ENCODE measurements at places on chromosomes 13 and 19. TPM values are rescaled to one million over a fixed set of nuclear protein-coding genes. Genes with fewer than 3 reads are reported as not detected.

Gene SRRM5
- 0.30 TPM for total RNA-seq

Gene ATXN8OS
- not detected for total RNA-seq

DNA sequence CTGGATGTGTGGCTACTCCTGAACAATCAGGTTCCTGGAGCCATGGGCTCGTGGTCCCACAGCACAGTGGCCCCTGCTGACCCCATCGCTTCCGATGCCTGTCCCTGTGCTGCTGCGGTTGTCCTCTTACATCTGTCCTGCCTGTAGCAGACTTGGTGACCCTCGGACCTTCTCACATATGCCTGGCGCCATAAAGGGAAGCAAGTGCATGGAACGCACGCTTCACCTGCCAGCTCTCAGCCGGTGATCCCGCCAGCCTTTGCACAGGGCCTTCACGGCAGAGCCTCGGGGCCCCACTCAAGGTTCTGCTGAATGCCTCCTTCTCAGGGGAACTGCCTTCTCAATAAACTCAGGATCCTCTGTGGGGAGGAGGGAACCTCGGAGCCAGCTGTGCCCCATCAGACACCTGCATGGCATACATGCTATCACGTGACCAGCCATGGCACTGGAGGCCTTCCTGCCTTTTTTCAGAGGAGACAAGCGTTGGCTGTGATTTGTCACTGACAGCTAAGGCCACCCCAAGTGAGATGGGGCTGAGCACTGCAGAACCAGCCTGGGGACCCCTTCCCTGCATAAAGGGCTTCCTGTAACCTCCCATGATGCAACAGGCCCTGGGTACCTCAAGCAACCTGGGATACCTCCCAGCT, 24.3 kb downstream of the PEPD start:
- DNase-seq = no peak

GRCh38 chr13:48233889-48234488, 983 bp downstream of the ITM2B start:
- no peak for DNase-seq

Gene BAX
- total RNA-seq = 25.5 TPM

- DNase-seq = peak; percentile 82
These were observed 4.6 kb upstream of the SIGLEC10 start for GRCh38 chr19:51422053-51422448.

GRCh38 chr13:68066879-68067513, 836.9 kb upstream of the PCDH9 start:
- no peak for DNase-seq

GRCh38 chr13:49419276-49419675, 24.6 kb downstream of the CAB39L start:
- DNase-seq = no peak

DNA sequence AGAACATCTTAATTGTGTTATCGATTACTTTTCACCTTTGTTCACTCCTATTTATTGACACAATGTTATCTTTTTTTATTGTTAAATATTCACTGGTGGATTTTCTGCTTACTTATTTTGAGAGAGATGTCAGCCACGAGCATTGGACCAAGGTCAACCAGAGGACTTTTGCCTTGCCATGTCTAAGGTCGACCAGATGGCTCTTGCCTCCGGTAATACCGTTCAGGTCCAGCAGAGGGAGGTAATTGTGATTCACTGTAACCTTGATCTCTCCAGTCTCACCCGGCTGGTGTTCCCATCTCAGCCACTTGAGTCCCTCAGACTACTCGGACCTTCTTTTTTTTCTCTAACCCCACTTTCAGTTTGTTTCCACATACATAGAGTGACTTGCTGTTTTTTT, 1438.1 kb downstream of the UQCRFS1 start:
- DNase-seq = no peak

DNA sequence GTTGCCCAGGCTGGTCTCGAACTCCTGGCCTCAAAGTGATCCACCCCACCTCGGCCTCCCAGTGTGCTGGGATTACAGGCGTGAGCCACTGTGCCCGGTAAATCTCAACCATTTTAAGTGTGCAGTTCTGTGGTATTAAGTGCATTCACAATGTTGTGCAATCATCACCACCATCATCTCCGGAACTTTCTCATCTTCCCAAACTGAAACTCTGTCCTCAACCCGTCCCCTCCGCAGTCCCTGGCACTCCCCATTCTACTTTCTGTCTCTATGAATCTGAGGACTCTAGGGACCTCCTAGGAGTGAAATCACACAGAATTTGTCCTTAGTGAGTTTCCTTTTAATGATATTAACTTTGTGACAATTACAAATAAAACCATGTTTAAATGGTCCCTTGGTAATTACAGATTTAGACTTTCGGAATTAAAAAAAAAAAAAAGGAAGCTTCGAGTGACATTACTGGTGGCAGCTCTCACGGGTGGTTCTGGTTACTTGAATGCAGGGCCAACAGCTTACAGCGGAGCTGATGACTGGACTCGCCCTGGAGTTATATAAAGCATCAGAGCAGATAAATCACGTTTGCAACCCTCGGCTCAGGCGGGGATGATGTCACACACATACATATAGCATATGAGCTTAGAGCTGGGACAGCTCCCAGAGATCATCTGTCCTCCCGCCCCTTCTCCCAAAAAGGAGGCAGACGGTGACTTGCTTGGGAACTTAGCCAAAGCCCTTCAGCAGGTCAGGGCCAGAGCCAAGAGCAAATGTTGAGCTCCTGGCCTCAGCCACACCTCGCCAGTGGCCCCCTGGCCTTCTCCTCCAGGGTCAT, 89.8 kb downstream of the ZNF557 start:
- peak; percentile 77 for DNase-seq

DNA sequence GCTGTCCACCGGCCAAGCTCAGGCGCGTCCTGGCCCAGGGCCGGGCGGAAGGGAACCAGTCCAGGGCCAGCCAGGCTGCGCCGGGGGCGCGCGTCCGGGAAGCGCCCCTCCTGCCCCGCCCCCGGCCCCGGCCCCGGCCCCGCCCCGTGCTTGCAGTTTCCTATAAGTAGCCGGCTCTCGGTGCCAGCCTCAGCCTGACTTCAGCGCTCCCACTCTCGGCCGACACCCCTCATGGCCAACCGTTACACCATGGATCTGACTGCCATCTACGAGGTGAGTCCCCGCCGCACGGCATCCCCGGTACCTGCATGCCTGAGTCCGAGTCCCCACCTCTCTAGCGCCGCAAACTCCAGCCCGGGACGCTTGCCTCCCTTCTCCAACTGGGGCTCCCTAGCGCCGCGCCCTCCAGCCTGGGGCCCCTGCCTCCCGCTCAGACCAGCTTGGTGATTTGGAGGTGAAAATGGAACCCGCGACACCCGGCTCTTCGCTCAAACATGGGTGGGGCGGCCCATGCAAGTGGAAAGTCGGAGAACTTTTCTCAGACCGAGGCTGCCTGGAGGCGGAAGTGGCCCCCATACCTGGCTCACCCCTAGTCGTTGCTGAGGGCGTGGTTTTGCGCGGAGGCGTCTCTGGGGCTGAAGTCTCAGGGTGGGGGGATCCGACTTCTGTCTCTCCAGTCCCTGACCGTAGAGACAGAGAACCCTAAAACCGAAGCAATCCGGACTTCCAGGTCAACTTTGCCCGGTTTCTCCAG, at the start of gene ZFP36:
Gene ZFP36, plus strand, starts transcription at position 192 of the 754 bp plus-strand sequence. Its CDS starts 58 bp downstream, at position 250.
- DNase-seq = peak; percentile 91

DNA sequence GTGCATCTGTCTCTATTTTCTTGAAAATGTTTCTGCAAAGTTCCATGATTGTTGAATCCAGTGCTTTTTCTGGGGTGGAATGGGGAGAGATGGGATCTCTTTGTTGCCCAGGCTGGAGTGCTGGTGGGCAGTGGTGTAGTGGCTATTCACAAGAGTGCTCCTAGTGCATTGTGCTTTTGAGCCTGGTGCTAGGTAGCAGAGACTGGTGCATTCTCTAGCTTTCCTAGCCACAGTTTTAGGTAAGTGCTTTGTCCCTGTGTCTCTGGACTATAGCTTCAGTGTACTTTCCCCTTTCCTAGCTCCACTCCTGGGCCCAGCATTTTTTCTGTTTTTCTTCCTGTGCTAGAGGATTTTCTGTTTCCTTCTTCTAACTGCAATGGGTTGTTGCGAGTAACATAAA, 825.6 kb downstream of the SLITRK6 start:
- no peak for DNase-seq

DNA sequence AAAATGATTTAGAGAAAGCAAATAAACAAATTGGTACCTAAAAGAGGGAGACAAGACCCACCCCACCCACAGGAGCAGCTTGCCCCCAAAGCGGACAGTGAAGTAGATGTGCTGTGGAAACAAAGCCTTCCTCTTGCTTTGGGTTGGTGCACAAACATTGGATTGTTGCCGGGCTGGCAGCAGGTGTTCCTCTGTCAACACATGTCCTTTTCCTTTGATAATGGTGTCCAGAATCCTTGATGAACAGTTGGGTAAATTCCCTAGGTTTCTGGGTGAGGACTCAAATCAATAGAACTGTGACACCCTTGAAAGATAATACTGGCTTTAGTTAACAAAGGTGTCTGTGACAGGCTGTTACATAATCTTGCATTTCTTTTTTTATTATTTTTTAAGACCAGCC, 311.8 kb downstream of the SPRY2 start:
- DNase-seq = no peak

GRCh38 chr13:25752957-25753551, 298.8 kb downstream of the SHISA2 start:
- DNase-seq = peak; percentile 44

- no peak for DNase-seq
These were observed at the start of gene FPR1 for GRCh38 chr19:51751655-51752054. TSS of gene FPR1 (minus strand) at chr19:51751878. CDS start at chr19:51746994, 4,884 bp downstream.

Gene CDX2
- total RNA-seq = not detected

- no peak for DNase-seq
These were observed 41.6 kb upstream of the HNRNPA1L2 start for GRCh38 chr13:52600666-52601065.

Gene SERTAD3
- 16.2 TPM for total RNA-seq

GRCh38 chr13:84543962-84544361, 661.7 kb upstream of the SLITRK1 start:
- DNase-seq = no peak

Gene TMEM272
- total RNA-seq = 0.30 TPM

DNA sequence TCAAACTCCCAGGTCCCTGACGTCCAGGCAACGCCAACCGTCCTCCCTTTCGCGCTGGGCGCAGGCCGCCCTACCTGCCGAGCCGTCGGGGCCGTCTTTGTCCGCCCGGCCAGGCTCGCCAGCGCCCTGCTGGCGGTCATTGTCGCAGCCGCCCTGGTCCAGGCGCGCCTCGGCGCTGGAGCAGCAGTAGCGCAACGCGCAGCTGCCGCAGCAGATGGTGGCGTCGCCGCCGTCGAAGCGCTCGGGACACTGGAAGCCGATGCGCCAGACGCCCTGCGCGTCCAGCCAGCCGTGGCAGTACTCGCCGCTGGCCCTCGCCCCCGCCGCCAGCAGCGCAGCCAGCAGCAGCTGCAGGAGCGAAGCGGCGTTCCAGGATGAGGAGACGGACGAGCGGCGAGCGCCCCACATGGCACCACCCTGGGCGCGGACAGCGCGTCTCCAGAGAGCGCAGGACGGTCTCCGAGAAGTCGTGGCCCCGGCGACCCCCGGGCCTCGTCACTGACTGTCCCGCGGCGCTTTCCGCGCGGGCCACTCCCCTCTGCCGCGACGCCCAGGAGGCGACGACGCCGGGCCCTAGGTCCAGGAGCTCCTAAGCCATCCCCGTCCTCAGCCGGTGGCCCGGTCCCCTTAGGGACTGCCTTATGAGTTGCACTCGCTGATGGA, 1.1 kb downstream of the SHISA2 start:
- no peak for DNase-seq

Gene TGFBR3L
- 8.2 TPM for total RNA-seq

- DNase-seq = no peak
These were observed 27.3 kb downstream of the LHFPL6 start for GRCh38 chr13:39575641-39576238.

- DNase-seq = no peak
These were observed 1.3 kb downstream of the LAMP1 start for GRCh38 chr13:113298043-113298945.

DNA sequence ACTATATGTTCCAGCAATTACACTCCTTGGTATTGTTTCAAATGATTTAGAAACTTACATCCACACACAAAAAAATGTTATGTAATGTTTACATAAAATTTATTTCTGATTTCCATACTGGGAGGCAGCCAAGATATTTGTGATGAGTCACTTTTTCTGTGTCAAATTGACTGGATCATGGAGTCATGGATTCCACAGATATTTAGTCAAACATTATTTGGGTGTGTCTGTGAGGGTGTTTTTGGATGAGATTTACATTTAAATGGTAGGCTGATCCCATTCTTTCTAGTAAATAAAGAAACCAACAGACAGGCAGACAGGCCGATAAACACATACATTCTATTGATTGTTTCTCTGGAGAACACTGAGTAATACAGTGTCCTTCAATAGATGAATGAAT, 562.8 kb downstream of the SLITRK6 start:
- no peak for DNase-seq

DNA sequence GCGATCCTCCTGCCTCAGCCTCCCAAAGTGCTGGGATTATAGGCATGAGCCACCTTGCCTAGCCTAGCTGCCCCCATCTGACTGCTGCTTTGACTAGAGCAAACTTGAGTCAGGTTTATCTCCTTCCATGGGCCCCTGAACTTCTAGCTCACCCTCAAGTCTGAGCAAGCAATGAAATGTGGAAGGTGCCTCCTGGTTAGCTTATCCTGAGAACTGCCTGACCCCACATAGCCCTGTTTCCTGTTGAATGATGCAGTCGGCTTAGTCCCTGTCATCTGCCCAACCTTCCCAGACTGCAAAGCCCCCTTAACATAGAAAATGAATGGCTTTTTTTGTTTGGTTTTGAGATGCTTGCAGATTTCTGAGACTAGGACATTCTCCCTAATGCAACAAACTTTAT, 8.9 kb upstream of the TMEM160 start:
- no peak for DNase-seq

- DNase-seq = no peak
These were observed 12.6 kb downstream of the QPCTL start for GRCh38 chr19:45705115-45705514.

DNA sequence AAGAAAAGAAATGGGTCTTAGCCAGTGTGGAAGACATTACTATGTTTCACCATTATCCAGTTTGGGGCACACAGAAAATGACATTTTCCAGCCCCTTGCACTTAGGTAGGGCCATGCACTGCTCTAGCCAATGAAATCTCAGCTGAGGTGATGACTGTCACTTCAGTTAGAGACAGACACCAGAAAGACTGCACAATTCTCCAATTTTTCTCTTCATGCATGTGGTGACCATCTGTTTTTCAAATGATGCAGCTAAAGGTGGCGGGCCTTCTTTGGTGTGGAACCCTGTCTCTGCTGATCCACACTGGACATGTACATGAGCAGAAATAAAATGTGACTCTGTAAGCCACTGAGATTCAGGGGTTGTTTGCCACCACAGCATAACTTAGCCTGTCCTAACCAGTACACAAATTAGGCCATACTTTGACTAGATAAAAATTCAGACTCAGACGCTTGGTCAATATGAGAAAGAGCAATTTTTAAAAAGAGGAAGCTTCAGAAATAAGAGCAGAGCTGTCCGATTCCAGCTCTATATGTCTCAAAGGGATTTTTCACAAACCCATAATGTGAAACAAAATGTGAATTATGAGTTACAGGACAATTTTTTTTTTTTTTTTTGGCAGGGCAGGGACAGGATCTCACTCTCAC, 6.7 kb downstream of the ZNF565 start:
- no peak for DNase-seq
